ENCODE measurements at places on chromosomes 6 and 20.

DNA sequence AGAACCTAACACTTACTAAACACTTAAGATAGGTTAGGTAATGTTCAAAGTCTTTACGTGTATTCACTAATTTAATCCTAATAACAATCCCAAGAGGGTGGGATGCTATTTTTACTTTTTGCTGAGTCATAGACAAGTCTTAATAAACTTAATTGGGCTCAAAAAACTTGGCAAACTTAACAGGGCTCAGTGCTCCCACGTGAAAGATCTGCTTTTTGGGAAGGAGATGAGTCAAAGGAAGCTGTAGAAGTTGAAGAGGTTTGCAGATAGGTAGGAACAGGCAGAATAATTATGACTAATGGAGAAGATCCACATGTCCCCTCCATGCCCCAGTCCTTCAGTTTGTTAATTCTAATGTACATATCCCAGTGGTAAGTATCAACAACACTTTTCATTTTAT lies 44.5 kb upstream of the STMND1 start:
- DNase-seq: no peak

DNA sequence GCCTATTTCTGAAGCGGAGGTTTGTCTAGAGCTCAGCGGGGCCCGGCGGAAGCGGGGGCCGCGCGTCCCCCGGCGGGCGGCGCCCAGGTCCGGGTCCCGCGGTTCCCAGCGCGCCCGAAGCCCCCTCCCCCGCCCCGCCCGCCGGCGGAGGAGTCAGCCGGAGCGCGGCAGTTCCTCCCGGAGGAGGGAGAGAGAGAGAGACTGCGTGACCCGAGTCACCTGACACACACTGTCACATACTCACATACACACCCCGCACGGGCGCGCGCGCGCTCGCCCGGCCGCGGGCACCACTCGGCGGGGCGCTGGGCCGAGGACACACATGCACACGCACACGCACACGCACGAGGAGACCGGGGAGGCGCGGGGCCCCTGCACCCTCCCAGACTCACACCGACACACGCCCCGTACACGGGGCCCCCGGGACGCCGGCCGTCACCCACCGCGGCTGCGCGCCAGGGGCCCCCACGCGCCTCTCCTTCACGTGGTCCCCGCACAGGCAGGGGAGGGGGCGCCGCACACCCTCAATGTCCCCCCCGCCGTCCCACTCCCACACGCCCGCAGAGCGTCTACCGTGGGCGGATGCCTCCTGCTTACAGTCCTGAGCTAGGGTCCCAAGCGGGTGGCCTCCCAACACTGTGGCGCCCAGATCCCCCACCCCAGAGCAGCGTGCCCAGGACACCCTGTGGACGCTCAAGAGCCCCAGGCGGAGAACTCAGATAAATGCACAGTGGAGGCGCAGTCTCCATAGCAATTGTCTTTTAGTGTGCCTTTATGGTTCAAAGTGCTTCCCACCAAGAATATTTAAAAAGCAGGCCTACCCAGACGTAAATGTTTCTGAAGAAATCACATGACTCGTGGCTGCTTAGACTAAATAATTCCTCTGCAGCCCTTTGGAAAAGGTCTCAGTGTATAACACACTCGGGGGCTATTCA lies at the start of gene RRAGD:
TSS of gene RRAGD (minus strand) at position 203 of the 935 bp plus-strand sequence. CDS start 280 bp downstream, outside the sequence.
- DNase-seq: peak; percentile 19

DNA sequence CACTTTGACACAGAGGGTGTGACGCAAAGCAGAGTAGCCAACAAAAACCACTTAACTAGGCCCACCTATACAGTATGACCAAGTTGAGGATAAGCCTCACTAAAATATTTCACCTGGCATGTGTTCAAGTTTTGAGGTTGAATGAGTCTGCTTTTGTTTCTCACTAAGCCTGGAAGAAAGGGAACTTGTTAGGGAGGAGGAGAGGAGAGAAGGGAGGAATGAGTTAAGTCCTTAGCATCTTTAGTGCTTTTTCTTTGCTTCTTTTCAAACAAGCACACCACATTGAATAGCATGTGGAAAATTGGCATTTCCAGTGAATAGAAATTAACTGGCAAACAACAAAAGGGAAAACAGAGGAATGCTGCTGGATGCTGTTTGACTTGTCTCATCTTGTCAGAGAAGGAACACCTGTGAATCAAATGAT lies 461.9 kb downstream of the GJA1 start:
- no peak for DNase-seq

DNA sequence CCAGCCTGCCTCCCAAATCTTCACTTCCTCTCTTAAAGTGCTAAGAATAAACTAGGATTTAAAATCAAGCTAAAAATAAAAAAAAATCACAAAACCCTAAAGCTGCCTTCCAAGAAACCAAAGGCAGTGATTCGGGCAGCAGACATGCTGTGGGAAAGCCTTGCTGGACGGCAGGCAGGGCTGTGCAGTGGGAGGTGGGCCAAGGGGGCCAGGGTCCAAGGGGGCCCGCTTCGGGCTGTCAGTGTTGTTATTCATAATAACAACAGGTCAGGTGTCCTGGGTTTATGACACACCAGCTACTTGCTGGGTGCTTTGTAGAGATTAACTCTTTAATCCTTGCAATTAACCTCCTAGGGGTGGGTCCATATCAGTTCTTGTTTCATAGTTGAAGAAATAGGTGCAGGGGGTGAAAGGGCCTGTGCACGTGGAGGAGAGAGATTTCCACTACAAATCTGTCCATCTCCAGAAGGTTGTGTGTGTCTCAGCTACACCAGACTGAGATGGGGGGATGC lies 40.4 kb downstream of the CD40 start:
- peak; percentile 74 for DNase-seq

DNA sequence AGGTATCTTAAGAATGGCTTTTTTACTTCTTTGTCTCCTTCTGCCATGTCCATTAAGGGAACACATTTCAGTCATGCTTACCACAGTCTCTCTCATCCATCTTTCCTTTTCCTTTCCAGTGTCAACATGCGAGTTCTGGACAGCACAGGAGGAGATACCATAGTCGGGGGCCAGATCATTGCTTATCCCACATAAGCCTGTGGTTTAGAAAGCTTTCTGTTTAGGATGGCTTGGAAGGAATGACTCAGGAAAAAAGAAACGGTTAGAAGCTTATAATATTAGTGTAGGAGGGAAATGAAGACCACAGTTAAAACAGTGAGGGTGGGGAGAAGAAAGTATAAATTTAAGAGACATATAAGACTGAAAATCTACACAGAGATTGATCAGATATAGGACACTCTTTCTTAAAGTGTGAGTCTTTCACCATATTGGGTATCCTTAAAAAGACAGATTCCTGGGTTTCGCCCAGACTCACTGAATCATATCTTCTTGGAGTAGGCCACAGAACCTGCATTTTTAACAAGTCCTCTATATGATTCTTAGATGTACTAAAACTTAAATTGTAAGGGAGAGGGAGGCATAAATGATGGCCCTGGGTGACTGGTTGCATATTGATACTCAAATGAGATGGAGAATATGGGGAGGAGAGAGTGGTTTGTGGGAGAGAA lies 36.1 kb downstream of the DSE start:
- DNase-seq: no peak

- no peak for DNase-seq
These were observed 1.7 kb downstream of the MUCL3 start for GRCh38 chr6:30942338-30943060.

DNA sequence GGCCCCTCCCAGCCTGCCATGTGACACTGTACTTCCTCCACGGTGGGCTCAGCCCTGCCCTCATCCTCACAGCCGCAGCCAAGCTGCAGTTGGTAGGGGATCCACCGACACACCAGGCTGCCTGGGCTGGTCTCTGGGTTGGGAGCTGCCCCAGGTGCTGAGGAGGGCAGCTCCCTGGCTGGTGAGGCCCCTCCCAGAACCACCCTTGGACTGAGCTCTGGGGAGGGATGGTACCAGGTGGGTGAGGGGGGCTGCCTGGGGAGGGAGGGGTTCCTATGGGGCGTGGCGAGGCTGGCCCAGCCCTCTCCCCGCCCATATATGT lies 185 bp upstream of the TNFRSF6B start:
- DNase-seq: no peak

GRCh38 chr20:61986762-61987321 lies 78.8 kb downstream of the TAF4 start:
- no peak for DNase-seq

DNA sequence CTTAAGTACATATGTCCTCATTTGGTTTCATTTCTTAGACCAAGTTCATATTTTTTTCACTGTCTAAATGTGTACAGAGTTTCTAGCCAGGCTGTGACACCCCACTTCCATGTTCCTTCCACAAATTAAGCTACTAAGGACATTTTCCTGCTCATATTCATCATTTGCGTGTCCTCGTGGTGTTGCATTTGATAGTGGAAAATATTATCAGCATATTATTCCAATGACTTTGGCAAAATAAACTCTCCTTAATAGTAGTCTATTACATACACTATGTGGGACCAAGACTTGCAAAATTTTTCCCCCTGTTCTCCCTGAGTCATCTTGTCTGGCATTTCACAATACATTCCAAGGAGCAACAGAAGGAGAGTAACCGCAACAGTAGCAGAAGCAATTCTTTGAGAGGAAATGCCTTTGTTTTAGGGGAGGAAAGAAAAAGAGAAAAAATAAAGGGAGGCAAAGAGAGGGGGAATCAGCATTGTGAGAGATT lies 599.2 kb downstream of the COL12A1 start:
- DNase-seq: no peak

- DNase-seq: no peak
These were observed 284.8 kb downstream of the PTPRK start for GRCh38 chr6:128235556-128235955.

DNA sequence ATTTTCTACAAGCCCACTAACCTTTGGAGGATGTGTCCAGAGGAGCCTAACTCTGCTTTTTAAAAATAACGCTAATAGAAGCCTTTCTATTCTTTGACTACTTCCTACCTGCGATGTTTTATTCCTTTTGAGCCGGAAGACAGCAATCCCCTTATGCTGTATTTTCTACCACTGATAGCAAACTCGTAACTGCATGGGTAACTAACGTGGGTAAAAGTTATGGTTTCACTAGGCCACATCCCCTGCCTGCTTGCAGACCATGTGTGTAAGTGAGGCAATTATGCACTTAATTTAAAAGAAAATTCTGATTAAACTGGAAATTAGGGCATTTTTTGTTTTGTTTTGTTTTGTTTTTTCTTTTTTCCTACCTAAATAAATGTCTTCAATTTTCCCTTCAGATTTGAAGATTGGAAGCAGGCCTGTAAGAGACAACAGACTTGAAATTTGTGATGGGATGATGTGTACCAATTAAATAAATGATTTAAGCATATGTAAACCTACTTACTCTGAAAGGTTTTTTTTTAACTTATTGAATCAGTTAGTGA lies 931 bp downstream of the UFL1 start:
- DNase-seq: no peak

DNA sequence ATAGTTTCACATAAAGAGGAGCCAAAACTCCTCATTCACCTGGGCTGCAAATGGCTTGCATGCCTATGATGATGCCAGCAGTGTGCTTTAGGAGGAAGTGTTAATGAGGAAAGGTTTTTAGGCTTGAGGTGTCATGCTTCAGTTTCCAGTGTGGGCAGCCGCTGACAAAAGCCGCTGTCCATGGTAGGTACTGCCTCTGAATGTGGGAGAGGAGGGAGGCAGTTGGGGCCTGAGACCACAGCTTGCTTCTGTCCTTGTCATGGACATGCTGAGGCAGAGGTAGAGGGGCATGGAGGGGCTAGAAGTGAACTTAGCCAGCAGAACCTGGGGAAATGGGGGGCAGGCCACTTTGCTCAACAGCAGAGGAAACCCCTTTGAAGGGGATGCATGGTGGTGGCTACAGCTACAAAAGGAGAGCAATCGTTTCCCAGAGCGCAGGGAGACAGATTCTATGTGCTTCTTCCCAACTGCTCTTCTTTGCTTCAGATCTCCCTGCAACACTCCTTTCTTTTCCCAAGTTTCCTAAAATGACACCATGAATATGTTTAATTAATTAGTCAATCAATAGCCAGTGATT lies 372.1 kb upstream of the CNR1 start:
- no peak for DNase-seq

DNA sequence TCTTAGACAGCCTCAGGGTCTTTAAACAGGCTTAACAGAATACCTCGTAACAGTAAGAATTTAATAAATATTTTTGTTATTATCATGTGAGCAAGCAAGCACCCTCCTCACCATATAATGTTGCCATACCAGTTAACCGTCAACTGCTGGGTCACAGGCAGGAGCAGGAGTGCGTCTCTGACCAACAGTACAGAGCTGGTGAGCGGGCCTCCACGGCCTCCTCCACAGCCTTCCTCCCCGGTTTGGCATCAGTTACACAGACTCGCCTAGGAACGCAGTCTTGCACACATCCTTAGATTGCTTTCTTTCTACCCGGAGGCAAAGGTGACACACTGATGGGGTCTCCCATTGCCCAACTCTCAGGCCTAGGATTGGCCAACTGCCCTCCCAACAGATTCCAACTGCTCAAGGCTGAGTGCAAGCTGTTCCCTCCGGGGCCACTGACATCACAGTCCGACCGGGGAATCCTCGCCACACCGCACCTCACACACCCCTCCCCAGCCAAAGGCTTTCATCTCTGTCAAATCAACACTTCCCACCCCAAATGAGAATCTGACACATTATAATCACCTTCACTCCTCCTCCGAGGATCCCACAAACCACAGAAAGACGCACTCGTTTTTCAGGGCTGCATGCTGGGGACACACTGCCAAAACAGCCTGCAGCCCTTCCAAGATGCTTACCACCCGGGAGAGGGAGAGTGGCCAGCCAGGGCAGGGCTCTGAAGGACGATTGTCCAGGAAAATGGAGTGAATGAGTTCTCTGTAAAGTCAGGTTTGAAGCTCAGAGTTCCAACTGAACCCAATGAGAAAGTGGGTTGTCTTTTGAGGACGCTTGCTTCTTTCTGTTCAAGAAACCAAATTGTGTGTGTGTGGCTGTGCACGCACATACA lies 63.2 kb downstream of the PDE10A start:
- no peak for DNase-seq

- DNase-seq: no peak
These were observed 779.7 kb upstream of the MAN1A1 start for GRCh38 chr6:120129228-120129627.

- DNase-seq: no peak
These were observed 14.0 kb upstream of the MAPK13 start for GRCh38 chr6:36116066-36116864.

GRCh38 chr6:19860235-19860877 lies 23.2 kb downstream of the ID4 start:
- no peak for DNase-seq

- DNase-seq: no peak
These were observed 215.4 kb downstream of the HDGFL1 start for GRCh38 chr6:22784601-22785410.

DNA sequence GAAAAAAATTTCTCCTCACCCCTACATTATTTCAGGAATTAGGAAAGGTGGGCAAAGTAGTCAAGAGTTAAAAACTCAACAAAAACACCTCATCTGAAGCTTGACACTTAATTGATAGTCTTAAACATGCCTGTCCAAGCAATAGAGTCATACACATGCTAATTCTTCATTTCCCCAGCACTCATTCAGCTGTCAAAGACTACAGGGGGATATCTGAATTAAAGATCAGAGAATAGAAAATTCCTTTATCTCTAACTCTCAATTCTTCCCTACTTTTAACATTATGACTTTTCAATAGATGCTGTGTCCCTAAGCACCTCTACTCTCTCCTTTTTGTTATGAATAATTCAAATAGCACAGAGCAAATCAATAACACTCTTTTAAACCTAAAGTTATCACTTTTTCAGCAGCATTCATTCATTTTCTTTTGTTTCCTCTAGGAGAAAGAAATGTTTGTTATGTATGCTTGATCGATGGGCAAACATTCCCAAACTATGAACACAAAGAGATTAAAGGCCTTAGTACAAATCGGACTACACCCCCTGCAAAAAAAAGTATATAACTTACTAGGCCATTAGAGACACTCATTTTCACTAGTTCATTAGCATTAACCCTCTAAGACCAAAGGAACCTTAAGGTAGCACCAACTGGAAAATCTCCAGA lies 94.9 kb upstream of the SPTLC3 start:
- no peak for DNase-seq
